ENCODE measurements at places on chromosomes 12 and 14. TPM values are rescaled to one million over a fixed set of nuclear protein-coding genes. Genes with fewer than 3 reads are reported as not detected.

DNA sequence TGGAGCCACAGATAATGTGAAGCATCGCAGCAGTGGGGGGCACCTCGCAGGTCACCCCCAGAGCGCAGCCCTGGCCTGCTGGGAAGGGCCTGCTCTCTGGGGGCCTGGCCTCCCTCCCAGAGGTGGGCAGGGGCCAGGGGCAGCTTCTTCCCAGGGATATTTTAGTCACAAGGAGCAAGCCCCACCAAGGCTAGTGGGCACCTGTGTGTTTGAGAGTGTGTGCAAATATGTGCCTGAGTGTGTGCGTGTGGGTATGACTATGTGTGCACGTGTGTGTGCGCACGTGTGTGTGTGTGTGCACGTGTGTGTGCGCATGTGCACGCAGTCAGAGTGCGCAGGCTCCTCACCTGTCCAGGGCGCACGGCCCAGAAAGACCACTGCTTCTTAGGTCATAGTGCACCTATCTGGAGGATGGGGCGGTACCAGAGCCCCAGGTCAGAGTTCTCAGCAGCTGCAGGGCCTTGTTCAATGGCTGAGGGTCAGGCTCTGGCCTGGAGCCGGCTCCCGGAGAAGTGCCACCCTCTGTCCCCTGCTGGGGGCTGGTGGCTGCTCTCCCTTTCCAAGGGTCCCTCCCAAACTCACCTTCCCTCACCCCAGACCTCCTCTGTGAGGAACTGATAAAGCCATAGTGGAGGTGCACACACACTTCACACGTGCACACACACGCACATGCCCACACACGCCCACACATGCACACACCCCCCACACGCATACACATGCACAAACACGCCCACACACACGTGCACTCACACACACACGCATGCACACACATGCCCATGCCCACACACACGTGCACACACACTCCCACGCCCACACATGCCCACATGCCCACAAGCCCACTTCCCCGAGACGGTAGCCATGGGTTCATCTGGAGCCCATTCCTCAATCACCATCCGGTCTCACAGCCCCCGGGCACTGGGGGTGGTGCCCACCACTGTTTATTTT, 128.5 kb downstream of the KIF26A start:
- DNase-seq = no peak

DNA sequence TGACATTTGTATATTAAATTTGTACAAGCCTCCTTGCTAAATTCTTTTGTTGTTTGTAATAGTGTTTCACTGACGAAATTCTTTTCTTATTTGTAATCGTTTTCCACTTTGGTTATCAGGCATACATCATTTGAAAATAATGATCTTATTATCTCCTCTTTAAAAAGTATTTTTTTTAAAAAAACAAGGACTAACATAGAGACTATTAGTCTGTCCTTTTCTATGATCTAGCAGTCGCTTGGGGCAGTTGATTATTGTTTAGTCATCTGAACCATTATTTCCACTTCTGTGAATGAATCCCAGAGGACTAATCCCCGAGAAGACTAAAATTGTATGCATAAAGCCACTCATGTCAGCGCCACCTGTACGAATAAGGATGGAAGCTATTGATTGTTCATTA, 11.5 kb downstream of the ADGRD1 start:
- no peak for DNase-seq

REM2 gene
- polyA plus RNA-seq = 0.58 TPM

IRF2BPL gene
- polyA plus RNA-seq = 39.3 TPM

CAPRIN2 gene
- polyA plus RNA-seq = 61.0 TPM

All from right lung (tissue), 10 donors.